CD8-positive, alpha-beta memory T cell (primary cell): ENCODE measurements at places on chromosomes 2 and 18.

GRCh38 chr18:46482831-46483230 lies 174.2 kb downstream of the LOXHD1 start:
- no peak for DNase-seq

GRCh38 chr2:209564816-209565215 lies 141.0 kb downstream of the MAP2 start:
- DNase-seq = no peak

GRCh38 chr2:8856176-8856575 lies 18.8 kb upstream of the KIDINS220 start:
- no peak for DNase-seq

DNA sequence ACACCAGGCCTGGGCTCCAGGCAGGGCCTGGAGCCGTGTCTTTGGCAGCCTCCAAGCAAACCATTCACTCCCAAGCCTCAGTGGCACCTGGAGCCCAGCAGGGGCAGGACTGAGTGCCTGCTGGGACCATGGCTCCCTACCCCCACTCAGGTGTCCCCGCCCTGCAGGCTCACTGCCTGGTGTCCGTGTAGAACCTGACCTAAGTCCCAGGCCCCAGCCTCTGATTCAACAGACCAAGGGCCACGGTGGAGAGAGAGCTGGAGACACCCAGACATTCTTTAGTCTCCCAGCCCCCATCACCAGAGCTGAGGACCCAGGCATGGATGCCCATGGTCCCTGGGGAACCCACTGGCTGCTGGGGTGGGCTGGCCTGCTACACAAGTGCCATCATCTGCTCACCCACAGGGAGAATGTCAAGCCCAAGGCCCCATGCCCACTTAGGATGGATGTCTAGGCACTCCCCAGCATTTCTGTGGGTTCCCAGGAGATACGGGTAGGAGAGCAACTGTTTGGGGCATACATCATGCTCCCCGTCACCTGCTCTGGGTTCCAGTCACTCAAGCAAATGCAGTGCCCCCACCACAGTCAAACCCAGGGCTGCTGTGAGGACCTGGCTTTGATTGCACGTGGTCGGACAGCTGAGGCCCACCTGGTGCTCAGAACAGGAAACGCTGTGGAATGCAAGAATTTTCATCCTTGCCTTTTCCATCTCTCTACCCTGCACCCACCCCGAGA lies 42.9 kb upstream of the ATG16L1 start:
- DNase-seq = no peak

DNA sequence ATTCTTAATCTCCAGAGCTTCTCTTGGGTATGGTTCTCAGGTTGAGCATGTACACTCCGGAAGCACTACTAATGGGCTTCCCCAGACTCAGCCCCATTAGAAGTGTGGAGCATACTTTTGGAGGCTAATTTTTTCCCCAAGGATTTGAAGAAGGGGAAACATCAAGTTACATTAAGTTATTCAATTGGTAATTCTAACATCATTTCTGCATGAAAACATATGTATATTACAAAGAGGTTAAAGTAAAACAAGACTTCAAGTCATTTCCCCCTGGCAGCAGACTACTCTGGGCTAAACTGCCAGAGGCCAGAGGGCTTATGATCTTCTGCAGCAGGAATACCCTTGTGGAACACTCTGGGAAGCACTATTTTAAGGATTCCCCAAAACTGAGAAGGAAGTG lies 227.7 kb upstream of the STK17B start:
- DNase-seq = no peak

GRCh38 chr18:63438181-63438580 lies 15.9 kb upstream of the VPS4B start:
- DNase-seq = no peak
